Stimulated activated CD4-positive, alpha-beta T cell treated with anti-CD3 and anti-CD28 coated beads, TNF-alpha, amount 100 ng/mL, for 4 hours (primary cell): ENCODE measurements at places on chromosomes 4 and X.

DNA sequence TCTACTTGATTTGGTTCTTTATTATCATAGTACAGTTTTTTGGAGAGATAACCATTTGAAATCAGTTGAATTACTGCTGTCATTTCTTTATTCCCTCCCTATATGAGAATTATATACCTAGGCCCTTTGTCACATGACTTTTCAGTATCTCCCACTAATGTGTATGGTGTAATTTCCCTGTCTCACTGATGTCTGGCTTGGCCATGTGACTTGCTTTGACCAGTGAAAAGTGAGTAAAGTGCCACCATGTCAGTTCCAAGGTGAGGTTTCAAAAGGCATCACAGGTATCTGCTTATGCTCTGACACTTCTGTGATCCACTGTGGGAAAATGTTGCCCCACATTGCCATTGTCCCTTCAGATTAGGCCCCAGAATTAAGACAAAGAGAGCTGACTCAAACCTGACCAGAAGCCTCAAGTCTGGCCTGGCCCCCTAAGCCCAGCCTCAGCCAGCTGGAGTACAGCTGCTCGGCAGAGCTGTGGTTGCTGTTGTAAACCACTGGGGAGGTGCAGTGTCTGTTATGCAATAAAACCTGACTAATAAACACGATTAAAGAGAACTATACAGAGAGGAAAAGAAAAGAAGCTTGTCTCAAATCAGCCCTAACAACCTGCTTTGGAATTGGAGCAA lies 27.5 kb downstream of the SETD7 start:
- DNase-seq, result no peak

DNA sequence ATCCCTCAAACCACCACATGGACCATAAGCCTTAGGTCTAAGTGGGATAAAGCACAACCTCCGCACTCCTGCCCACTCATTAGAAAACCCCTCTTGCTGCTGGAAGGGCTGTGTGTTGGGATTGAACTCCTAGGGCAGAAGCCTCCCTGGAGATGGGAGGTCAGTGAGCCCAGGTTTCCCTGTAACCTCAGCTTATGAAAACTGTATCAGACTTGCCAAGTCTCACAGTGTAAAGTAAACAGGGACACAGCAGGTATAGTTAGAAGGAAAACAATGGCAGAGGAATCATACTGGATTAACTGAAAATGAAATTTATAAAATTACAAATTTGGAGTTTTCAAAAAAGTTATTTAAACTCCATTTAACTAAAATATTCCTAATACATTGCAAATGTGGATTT lies 29.9 kb downstream of the CASP6 start:
- no peak for DNase-seq

DNA sequence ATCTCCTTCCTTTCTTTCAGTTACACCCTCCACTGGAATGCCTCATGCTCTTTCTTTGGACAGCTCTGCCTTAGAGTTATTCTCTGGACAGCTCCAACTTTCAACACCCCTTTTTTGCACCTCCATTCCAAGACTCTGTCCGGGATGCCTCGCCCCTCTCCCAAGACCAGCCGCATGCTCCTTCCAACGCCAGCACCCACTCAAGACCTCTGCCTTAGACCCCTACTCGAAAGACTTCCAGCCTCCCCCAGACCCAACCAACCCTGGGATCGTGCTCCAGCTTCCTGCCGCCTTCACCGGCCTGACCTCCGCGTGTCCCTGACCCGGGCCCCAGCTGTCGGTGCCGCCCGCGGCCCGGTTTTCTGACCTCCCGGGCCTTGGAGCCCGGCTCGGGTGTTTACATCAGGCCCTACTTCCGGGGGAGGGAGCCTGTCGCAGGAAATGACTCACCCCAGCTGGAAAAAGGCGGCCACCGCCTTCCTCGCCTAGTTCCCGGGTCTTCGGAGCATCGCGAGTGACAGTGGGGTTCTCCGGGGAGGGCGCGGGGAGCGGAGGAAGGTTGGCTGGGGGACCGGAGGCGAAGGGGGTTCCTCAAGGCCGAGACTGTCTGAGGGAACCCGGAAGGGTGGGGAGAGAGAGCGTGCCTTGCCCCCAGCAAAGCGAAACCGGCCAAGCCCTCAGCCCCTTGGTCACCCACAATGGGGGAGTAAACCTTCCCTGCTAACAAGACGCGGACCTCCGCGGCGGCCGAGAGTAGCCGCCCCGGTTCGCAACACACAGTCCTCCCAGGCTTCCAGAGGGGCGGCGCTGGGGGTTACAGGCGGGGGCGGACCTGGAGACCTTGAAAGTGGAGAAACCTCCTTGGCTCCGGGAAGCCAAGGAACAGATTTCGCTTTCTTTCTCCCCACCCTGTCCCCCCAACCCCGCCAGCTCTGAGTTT lies at the start of gene WDR45:
WDR45 (minus strand) TSS at position 399 of the 940 bp plus-strand sequence. CDS start 1,792 bp downstream, outside the sequence.
- DNase-seq, result peak; percentile 31

GRCh38 chrX:107766470-107767150 lies 9.0 kb downstream of the TSC22D3 start:
- DNase-seq, result no peak
